ENCODE measurements at places on chromosomes 4 and X.
A peak's percentile ranks its signal among the peaks of the same experiment; 100 is the strongest.

- DNase-seq, result no peak
Measured at GRCh38 chrX:154717824-154718223, 33.1 kb downstream of the GAB3 start.

- no peak for DNase-seq
Measured at GRCh38 chr4:1246111-1246881, 2.6 kb downstream of the CTBP1 start.

GRCh38 chr4:38677441-38677840, 13.4 kb downstream of the KLF3 start:
- no peak for DNase-seq

DNA sequence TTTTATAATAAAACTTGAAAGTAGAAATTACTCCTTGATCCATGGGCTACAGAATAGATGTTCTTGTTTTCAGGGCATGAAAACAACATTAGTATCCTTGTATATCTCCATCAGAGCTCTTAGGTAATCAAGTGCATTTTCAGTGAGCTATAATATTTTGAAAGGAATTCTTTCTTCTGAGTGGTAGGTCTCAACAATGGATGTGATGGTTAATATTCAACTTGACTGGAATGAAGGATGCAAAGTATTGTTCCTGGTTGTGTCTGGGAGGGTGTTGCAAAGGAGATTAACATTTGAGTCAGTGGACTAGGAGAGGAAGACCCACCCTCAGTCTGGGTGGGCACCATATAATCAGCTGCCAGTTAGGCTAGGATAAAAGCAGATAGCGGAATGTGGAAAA, 100.1 kb downstream of the LCORL start:
- DNase-seq, result no peak

- no peak for DNase-seq
Measured at GRCh38 chr4:142378179-142378578, 467.9 kb downstream of the INPP4B start.

GRCh38 chr4:98630737-98631454, 27.5 kb downstream of the TSPAN5 start:
- no peak for DNase-seq

DNA sequence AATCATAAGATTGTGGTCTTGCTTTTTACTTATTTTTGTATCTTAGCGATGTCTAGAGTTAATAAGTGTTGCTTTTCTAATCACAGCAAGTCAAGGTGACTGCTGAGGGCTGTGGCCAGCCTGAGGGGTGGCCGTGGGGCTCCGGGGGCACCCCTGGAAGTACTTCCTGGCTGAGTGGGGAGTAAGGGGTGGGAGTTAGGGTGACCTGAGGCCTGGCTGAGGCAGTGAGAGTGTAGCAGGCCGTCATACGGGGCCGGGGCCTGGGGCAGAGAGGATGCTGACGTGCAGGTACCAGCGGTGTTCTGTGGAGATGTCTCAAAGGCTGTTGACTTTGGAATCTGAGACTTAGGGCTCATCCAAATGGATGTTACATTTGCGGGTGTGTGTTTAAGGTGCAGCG, 29.3 kb downstream of the PIGG start:
- no peak for DNase-seq

DNA sequence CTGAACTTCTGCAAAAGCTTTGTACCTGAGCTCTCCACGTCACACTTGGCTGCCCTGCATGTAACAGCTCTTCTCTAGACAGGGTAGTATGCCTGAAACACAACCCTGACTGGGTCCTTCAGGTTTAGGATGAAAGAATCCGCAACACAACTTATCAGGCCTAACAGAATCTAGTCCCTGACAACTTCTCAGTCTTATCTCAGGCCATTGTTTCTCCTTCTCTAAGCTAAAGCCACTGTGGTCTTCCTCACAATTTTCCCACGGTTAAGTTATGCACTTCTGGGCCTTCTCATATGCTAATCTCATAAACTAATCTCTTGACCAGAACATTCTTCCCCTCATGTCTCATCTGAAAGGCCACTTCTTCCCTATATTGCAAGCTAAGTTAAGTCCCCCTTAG, 10.8 kb upstream of the TMPRSS11B start:
- DNase-seq, result no peak

GRCh38 chr4:81836716-81837115, 365.0 kb upstream of the RASGEF1B start:
- DNase-seq, result no peak

- no peak for DNase-seq
Measured at GRCh38 chrX:29407357-29407756, 808.0 kb upstream of the MAGEB2 start.

- no peak for DNase-seq
Measured at GRCh38 chr4:5747738-5748375, 36.9 kb downstream of the EVC start.

DNA sequence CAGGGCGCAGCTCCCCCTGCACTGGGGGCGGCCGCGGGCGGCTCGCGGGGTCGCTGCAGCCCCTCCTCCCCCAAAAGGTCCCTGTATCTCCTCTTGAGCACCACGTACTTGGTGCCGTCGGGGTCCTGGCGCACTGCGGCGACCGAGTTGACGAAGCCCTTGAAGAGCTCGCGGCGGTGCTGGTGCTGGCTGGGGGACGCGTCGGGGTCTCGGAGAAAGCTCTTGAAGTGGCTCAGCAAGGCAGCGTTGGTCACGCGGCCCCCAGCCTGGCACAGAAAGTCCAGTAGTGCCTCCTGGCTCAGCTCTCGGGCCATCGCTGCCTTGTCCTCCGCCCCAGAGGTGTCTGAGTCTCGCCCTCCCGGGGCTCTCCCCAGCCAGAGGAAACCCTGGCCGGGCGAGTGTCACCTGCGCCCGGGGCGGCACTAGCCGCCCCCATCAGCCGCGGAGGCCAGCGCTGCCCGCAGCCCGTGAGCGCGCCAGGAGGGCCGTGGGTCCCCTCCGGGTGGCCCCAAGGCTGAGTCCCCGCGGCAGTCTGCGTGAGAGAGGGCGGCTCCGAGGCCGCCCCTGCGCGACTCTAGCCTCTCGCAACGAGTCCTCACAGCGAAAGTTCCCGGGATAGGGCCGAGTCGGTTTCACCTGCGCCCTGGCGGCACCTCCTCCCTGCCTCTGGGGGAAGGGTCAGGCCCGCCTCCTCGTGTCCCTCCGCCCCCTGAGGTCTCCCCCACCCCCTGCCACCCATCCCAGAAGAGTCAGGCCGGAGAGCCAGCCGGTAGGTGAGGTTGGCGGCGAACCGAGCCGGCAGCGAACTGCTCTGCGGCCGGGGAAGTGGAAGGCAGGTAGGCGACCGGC, at the start of gene SOWAHB:
Gene SOWAHB, minus strand, starts transcription at position 609 of the 849 bp plus-strand sequence. Its CDS starts 295 bp downstream, at position 314.
- DNase-seq, result peak; percentile 40

GRCh38 chrX:17359500-17359899, 15.5 kb upstream of the NHS start:
- no peak for DNase-seq

- peak; percentile 53 for DNase-seq
Measured at GRCh38 chr4:13656569-13657405, 29.3 kb upstream of the BOD1L1 start.

GRCh38 chr4:56863441-56864139, 42.1 kb upstream of the SPINK2 start:
- no peak for DNase-seq

- no peak for DNase-seq
Measured at GRCh38 chr4:44535981-44536380, 87.4 kb upstream of the KCTD8 start.

DNA sequence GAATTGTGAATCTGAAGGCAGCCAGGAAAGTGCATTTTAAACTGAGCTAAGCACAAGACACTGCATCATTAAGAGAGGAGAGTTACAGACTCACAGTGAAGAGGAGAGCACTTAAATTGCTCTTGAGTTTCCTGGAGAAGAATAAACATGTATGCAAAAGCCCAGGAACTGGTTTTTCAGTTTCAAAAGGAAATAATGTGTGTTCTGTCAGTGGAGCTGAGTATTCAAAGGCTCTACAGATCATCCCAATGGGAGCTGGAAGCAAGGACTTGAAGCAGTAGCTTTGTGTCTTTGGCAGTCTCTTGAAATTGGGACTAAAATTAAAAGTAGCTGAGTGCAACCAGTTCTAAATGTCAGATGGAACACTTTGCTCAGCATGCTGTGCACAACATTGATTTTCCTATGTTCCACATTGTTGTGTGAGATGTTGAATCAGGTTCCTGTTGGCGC, 147.5 kb upstream of the ANK2 start:
- no peak for DNase-seq

DNA sequence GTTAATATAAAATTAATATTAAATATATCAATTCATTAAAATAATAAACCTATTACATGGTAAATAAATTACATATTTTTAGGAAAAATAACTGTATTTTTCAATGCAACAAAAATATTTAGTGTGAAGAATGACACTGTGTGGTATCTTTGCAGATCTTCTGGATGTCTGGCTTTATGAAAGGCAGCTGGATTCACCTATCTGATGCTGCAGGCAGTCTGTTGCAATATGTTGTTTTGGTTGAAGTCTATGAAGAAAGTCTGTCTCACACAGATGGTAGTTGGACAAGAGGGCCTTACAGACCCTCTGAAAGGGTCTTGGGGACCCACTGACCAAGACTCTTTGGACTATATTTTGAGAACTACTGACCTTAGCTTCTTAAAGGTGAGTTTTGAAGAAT, 89.1 kb upstream of the TMEM150C start:
- no peak for DNase-seq

GRCh38 chr4:7822877-7823276, 116.8 kb downstream of the AFAP1 start:
- DNase-seq, result no peak

- DNase-seq, result no peak
Measured at GRCh38 chrX:10326578-10326977, 169.8 kb downstream of the CLCN4 start.

- DNase-seq, result no peak
Measured at GRCh38 chr4:4852591-4853362, 6.7 kb upstream of the MSX1 start.

All from GM10248 (cell line).